ENCODE measurements at places on chromosomes 3 and 15.

DNA sequence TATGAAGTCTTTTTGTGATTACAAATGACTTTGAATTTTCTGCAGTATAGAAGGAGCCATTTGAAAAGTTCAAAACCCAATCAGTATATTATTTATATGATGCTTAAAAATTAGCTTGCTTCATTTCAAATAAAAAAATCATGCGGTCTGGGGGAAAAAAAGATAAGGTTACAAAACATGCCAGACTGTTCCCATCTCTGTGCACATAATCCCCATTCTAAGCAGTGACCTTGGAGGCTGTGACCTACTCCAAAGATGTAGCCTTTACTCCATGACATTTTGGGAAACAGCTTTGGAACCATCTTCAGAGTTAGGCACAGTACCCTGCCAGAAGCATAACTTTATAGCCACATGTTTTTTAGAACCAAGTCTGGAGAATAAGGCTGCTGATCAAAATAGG, 447.7 kb upstream of the WNT5A start:
- no peak for DNase-seq

DNA sequence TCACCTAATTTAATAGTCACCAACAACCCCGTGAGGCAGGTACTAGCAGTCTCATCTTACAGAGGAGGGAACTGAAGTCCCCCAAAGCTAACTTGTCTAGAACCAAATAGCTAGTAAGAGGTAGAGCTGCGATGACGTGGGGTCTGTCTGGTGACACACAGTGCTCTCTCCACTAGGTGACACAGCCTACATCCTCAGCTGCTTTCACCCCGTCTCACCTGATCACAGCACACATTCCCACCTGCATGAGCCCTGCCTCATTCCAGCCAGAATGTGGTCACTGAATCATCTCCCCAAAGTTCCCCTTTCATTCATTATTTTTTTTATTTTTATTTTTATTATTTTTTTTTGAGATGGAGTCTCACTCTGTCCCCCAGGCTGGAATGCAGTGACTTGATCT, 21.3 kb upstream of the MAGEF1 start:
- DNase-seq, result no peak

- no peak for DNase-seq
Observed at GRCh38 chr3:13140596-13140995, 67.4 kb upstream of the IQSEC1 start.

DNA sequence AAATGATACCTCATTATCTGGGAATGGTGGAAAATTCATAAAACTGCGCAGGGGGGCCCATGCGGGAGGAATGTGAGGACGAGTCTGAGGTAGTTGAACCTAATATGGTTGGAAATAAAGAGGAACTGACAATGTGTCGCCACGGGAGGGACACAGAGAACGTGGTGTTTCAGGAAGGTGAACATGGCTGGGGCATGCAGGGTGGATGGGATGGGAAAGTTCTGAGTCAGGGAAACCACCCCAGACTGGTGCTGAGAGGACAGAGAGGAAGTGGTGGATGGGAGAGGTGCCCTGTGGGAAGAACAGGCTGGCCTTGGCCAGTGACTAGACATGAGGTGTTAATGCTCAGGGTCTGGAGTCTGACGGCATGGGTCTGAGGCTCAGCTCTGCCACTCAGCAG, 137.1 kb upstream of the WNT5A start:
- no peak for DNase-seq

GRCh38 chr3:40782111-40782721, 257.5 kb downstream of the ZNF621 start:
- DNase-seq, result no peak

DNA sequence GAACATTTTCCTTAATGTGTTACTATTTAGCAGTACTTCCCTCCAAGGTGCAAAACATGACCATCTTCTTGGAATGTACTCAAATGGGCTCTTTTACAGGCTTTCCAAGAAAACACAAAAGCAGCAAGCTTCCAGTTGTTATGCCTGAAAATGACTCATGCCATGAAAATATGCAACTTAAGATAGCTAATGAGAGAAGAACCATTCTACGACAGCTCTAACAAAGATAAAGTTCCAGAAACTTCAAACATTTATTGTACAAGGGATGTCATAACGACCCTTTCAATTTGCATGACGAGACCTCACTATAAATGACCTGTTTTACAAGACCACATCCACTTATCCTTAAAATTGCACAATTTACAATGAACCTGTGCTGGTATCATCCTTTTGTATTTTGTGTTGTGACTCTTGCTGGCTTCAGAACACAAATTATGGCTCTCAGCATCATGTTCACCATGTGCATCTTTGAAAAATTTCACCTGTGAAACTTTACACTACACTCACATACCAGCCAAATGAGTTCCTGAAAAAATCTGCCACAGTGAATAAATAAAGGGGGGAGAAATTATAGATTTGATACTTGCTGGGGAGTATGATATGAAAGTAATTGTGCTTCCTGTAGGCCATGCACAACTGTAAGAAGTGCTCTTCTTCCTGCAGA, 433.7 kb downstream of the MAGI1 start:
- DNase-seq, result no peak

GRCh38 chr3:133157716-133158115, 119.5 kb downstream of the TMEM108 start:
- no peak for DNase-seq

DNA sequence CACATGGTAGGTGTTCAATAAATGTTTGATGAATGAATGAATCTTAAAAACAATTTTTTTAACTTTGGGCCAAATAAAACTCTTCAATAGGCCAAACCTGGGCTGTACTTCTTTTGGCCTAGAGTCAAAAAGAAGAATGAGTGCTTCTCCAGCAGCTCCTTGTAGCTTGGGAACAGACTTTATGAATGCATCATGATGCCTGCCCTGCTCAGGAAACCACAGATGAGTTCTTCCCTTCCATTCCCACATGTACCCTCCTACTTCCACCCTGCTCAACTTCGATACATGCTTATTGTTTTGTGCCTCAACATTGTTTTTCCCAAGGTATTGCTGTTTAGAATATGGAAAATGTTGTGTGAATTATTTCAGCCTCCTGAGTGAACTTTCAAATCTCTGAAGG, 87.0 kb downstream of the FILIP1L start:
- DNase-seq, result no peak

DNA sequence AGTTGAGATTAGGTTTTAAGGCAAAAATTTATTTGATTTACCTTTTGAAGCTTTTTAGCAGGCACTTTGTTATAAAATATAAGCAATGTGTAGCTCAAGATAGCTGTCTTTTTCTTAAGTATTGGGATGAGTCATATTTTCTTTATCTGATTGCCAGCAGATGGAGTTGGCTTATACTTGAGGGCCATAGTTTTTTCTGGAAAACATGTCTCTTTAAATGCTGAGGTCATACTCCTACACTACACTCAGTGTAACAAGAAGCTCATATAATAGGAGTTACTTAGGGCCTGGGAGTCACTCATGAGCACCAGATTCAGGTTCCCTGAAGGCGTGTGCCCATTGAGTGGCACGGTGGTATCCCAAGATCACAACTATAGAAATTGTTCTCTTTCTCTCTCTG, 579.8 kb downstream of the EDEM1 start:
- DNase-seq, result no peak

DNA sequence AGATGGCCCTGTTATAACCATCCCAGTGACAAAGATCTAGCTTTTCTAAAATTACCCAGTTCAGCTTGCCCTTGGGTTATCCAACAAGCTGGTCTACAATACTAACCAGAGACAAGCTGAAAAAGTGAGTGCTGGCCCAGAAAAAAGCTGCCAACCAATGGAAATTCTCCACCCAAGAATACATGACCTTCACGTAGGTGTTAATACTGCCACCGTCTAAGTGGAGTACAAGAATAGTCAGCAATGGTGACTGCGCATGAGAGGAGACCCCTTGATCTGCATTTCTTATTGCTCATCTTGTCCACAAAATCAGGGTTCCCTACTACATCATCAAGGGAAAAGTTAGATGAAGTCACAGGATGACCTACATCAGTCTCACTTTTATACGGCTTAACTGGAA, 15.8 kb upstream of the PLCH1 start:
- no peak for DNase-seq

DNA sequence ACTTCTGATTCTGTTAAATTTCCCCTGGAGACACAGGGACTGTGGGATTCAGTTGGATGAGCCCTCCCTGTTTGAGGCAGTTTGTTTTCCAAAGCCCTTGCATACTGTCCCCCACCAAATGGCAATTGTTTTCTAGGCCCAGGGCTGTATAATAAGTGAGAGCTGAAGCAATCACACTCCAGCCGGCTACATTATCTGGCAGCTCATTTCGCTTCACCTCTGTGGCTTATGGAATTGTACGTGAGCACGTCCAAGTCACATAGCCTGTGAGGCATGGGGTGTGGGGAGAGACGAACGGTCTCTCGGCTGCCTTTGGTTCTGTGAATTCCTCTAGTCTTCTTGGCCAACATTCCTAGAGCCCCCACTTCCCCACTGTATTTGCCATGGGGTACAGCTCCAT, 10.7 kb downstream of the RBP2 start:
- DNase-seq, result no peak

- no peak for DNase-seq
Observed at GRCh38 chr15:35912196-35912595, 366.2 kb upstream of the DPH6 start.

GRCh38 chr3:167941234-167941995, 154.3 kb downstream of the GOLIM4 start:
- no peak for DNase-seq

DNA sequence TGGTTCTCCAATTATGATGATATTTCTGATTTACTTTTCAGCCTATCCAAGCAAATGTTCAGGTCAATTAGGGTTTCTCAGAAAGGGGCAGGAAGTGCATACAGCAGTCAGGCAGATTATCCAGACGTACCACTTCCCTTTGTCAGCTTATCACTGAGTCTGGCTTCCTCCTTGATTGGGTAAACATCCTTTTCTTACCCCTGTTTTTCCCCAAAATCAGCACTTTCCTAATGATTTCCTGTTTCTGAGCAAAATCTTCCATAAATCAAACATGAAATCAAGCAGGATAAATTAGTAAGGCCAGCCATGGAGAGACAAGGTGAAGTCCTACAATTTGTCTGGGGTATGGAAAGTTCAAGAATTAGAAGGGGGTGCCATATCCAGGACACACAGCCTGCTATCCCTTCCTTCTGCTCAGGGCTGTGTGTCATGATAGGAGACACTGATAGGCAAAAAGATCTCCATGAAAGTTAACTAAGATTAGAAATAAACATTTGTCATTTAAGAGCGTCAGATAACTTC, 29.0 kb downstream of the ADIPOQ start:
- no peak for DNase-seq

GRCh38 chr3:115254492-115255196, 107.6 kb upstream of the ZBTB20 start:
- DNase-seq, result no peak

DNA sequence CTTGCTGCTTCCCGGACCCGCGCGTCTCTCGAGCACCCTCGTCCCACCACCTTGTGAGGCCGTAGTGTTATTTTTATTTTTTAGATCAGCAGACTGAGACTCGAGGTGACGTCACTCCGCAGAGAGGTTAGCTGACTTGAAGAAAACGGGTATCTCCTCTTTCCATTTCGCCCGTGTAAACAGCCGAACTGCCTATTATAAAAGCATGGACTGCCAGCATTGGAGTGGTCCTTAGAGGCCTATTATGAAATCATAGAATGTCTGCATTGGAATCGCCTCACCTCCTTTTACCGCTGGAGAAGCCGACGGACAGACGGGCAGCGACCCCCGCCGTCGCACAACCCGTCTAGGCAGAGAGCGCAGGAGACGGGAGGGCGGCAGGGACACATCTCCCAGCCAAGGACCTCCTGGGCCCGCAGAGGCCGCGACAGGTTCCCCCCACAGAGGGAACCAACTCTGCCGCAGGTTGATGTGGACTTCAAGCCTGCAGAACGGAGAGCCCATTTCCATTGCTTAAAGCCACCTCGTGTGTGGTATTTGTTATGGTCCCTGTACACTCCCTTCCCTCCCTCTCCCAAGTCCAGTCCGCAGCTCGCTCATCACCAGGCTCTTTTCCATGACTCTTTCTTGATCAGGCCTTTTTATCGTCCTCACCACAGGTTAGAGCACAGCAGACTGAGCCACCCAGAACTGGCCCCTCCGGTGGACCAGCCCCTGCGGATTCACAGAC, 540 bp upstream of the PPP1R2 start:
- DNase-seq, result no peak

DNA sequence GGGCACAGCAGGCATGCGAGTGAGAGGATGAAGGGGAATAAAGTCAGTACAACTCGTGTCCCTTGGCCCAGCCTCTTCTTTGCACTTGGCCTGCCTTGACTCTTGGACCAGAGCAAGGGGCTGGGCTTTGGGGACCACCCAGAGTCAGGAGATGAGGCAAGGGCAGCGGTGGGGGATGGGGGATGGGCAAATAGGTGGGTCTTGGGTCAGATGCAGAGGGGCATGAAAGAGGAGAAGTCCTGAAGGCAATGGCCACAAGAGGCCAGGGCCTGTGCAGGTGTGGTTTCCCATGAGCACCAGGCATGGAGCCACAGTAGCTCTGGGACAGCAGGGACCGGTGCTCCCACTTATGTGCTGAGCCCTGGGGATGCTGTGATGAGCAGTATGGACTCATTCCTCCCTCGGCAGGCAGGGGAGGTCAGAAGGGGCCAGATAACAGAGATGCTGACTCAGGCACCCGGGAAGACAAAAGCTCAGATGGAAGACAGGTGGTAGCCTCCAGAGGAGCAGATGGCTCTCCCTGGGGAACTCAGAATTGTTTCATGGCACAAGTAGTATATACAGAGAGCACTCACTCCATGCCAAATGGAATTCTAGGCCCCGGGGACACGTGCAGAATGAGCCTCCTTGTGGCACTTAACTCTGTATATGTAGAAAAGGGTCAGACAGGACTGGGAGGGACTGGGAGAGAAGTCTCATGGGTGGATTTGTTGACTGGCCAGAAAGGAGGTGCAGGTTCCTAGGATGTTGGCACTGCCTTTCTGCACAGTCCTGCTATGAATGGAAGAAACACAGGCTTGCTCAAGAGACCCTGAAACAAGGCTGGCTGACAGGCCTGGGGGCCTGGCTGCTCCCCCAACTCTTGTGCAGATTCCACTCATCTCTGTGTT, 14.3 kb downstream of the ZBTB47 start:
- no peak for DNase-seq

- no peak for DNase-seq
Observed at GRCh38 chr3:53865732-53866499, 16.0 kb downstream of the ACTR8 start.

- DNase-seq, result no peak
Observed at GRCh38 chr3:153163756-153164550, 1.9 kb downstream of the RAP2B start.

DNA sequence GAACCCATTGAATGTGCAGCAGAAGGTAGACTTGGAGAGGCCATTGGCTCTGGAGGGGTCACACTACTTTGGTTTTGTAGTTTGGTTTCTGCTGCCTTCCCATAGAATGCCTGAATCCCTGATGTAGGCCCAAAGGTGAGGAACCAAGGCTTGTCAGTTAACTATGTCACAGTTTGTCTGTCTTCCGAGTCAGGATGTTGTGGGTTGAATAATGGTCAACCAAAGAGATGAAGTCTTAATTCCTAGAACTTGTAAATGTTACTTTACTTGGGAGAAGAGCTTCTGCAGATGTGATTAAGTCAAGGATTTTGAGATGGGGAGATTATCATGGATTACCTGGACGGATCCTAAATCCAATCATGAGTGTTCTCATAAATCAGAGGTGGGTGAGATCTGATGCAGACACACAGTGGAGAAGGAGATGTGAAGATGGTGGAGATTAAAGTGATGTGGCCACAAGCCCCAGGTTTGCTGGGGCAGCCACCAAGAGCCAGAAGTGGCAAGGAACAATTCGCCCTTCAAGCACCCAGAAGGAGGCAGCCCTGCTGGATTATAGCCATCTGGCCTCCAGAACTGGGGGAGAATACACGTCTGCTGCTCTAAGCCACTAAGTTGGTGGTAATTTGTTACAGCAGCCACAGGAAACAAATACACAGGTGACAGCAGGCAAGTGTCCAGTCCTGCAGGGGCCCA, 2.3 kb upstream of the CCR8 start:
- DNase-seq, result no peak
